ENCODE measurements at places on chromosomes 11 and 22.

GRCh38 chr11:76455331-76455730 lies 10.5 kb downstream of the EMSY start:
- no peak for DNase-seq
- peaks cover 19% of the 10 kb centered on the region for H3K4me1 ChIP-seq
- no peak overlapping the region for H3K4me3 ChIP-seq
- H3K27ac ChIP-seq = no peak overlapping the region
- no peaks in the 10 kb centered on the region for H3K27me3 ChIP-seq

DNA sequence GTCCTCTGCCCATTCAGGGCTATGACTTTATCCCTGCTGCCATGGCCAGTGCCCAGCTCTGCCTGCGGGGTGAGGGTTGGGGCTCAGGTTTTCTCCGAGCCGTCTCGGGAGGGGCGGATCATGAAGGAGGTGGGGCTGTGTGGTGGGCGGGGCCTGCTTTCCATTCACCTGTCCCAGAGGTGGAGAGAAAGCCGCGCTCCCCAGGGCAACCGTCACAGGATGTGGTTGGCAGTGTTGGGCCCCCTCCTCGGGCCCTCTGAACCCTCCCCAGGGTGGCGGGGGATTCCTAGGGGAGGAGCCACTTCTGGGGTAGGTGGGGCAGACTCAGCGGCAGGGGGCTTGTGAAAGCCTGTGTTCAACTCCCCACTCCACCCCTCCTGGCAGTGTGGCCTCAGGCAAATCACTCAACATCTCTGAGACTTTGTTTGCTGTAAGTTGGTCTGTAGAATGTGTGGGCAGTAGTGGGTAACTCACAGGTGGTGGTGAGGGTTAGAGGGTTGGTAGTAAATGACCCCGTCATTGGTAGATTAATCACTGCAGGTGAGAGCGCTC lies 50.3 kb downstream of the CD6 start:
- H3K27me3 ChIP-seq = peaks cover 44% of the 10 kb centered on the region
- H3K27ac ChIP-seq = no peak overlapping the region
- H3K36me3 ChIP-seq = no peaks in the 10 kb centered on the region
- no peaks in the 10 kb centered on the region for H3K4me1 ChIP-seq
- DNase-seq = no peak

- H3K4me1 ChIP-seq = no peaks in the 10 kb centered on the region
- no peaks in the 10 kb centered on the region for H3K36me3 ChIP-seq
- DNase-seq = no peak
- peaks cover 8% of the 10 kb centered on the region for H3K27me3 ChIP-seq
- H3K4me3 ChIP-seq = no peak overlapping the region
Observed at GRCh38 chr11:103871923-103872551, 164.4 kb upstream of the DDI1 start.

- no peak for DNase-seq
- H3K27me3 ChIP-seq = no peaks in the 10 kb centered on the region
- no peak within 1 kb of the TSS for H3K27ac ChIP-seq
- peaks cover 24% of the 10 kb centered on the region for H3K4me1 ChIP-seq
- no peak within 1 kb of the TSS for H3K4me3 ChIP-seq
Observed at GRCh38 chr11:32794439-32794838, at the start of gene CCDC73. CCDC73 (minus strand) TSS chr11:32794662; CDS start chr11:32760243, 34,419 bp downstream.

- DNase-seq = no peak
- H3K27me3 ChIP-seq = no peaks in the 10 kb centered on the region
- H3K4me1 ChIP-seq = no peaks in the 10 kb centered on the region
Observed at GRCh38 chr11:128164080-128164741, 423.1 kb downstream of the ETS1 start.
